Cortex of kidney (tissue), 1 donor: ENCODE measurements at places on chromosomes 5 and 9.

DNA sequence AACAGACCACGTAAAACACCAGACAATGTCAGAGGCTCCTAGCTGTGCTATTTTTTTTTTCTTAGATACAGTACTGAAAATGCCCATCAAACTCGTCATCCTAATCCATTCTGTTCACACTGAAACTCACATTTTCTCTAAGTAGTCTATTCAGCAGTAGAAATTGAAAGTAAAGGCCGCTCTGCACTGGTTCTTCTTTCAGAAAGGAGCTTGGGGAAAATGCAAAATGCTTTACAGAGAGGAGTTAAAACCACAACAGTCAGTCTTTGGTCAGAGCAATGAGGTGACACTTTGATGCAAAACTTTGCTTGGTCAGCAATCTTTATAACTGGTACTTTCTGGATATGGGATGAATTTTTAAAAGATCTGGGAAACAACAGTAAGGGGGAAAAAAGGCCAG lies 43.8 kb upstream of the SUSD1 start:
- no peak for DNase-seq

DNA sequence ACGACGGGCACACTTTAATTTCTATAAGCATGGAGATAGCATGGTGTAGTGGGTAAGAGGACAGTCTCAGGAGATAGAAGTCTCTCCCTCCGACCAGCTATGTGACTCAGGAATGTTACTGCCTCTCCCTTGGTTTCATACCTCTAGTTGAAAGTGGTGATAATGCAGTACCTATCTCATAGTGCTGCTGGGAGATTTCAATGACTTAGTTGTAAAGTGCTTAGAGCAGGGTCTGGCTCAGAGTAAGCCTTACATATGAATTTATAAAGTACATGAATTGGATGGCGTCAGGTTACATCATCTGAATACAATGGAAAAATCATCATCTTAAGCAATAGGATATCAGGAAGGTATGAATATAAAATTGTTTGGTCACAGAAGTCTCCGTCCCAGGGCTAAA lies 952.8 kb upstream of the EDIL3 start:
- DNase-seq = no peak

GRCh38 chr5:94174748-94175411 lies 433.5 kb upstream of the POU5F2 start:
- no peak for DNase-seq

- no peak for DNase-seq
Observed at GRCh38 chr5:89878140-89879132, 531.1 kb downstream of the CETN3 start.

DNA sequence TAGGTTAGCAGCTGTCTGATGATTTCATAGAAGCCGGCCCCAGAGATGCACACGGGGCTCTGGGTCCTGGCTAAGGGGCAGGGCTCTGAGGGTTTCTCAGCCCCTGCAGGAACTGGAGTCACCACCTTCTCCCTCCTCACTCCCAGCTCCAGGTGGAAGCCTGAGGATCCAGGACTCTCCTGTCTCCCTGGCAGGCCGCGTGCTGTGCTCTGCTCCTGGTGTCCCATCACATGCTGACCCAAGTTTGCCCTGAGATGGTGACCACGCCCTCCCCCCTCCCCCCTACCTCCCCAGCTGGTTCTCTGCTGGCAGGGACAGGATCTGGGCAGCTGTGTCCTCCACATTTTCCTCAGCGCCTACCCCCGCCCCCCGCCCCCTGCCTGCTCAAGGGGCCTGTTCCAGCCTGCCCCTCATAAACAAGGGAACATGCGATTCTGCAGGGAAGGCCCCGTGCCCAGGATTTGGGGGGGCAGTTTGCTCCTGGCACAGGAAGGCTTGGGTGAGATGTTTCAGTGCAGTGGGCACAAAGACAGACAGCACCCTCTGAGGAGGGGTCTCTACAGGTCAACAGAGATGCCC lies 87.4 kb downstream of the PSD2 start:
- DNase-seq = no peak

- DNase-seq = no peak
Observed at GRCh38 chr5:31113101-31113500, 80.4 kb upstream of the CDH6 start.

- DNase-seq = no peak
Observed at GRCh38 chr5:18798058-18798457, 1163.8 kb downstream of the TAF11L14 start.

- DNase-seq = no peak
Observed at GRCh38 chr5:155250596-155250995, 237.0 kb downstream of the KIF4B start.

- no peak for DNase-seq
Observed at GRCh38 chr5:123422433-123423277, 548 bp downstream of the CEP120 start.

GRCh38 chr9:87792831-87793288 lies 66.9 kb downstream of the CTSL start:
- no peak for DNase-seq

- DNase-seq = no peak
Observed at GRCh38 chr9:136115206-136115605, 3.5 kb downstream of the TMEM250 start.

- DNase-seq = no peak
Observed at GRCh38 chr9:88951155-88951542, 40.1 kb upstream of the S1PR3 start.

GRCh38 chr5:151148583-151148982 lies 9.0 kb downstream of the ANXA6 start:
- no peak for DNase-seq

DNA sequence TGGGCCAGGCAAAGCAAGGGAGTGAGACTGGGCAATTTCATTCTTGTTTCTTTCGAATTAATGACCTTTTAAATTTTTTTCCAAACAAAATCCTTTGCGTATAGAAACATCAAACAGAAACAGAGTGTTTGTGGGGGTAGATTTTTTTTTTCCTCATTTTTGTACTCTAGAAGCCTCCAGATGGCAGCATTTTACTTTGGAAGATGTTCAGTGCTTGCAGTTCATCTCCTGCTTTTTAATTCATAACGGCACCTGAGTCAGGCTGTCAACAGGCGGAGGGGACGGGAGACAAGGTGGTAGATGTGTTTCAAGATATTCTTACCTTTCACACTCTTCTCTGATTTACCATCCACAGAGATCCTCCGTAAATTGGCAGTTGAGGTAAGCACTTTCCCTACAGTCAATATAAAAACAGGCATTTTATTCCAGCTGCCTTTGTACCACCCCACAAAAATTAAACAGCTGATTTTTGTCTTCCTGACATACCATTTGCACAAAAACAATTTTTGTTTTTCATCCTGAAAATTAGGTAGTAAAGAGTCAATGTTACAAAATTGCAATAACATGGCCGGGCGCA lies 99.5 kb upstream of the FBXL17 start:
- no peak for DNase-seq

DNA sequence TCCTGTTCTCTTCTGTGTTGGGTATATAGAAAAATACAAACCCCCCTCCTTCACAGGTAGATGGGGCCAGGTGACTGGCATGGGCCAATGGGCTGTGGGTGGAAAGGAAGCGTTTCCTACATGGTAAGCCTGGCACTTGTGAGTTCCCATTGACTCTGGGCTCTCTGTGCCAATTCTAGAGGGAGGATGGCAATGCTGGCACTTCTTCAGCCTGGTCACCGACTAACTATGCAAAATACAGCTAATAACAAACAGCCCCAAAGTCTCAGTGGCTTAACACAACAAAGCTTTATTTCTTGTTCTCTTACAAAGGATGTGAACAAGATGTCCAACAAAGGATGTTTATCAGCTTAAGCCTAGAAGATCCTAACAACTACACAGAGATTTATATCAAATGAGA lies 258.1 kb downstream of the SYK start:
- no peak for DNase-seq

GRCh38 chr5:7105358-7105757 lies 290.6 kb upstream of the ADCY2 start:
- no peak for DNase-seq

DNA sequence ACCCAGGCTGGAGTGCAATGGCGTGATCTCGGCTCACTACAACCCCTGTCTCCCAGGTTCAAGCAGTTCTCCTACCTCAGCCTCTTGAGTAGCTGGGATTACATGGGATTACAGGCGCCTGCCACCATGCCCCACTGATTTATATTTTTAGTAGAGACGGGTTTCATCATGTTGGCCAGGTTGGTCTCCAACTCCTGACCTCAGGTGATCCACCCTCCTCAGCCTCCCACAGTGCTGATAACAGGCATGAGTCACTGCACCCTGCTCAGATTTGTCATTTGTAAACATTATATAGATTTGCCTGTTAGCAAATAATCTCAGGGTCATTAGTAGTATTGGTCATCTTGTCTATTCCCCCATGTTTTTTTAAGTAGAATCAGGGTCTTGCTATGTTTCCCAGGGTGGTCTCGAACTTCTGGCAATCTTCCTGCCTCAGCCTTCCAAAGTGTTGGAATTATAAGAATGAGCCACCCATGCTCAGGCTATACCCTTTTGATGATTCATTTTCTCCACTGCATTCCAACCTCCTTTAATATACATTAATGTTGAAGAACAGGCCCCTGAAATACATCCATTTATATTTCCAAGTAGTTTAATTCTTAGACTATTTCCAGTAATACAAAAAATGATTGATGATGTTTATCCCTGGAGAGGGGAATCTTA lies 17.3 kb downstream of the CENPH start:
- no peak for DNase-seq

DNA sequence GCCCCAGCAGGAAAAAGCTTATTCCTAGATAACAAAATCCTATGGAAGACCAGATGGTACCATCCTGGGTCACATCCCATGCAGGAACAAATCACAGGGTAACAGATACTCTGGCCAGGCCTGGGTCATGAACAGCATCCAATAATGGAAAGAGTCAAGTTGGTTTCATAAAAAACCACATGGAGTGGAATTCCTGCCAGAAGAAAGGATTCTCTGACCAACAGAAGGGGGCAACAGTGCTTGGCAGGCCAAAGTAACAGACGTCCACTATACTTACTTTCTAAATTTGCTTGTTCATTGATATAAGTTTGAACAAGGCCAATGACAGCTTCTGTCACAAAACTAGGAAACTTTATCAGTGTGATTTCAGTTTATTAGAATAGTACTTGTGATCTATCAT lies 273.5 kb downstream of the ARRDC3 start:
- DNase-seq = no peak

GRCh38 chr9:137150617-137151457 lies 11.9 kb downstream of the GRIN1 start:
- no peak for DNase-seq

- DNase-seq = no peak
Observed at GRCh38 chr5:75168026-75168735, 68.5 kb downstream of the ANKRD31 start.

GRCh38 chr9:126106404-126106803 lies 220.2 kb upstream of the MVB12B start:
- no peak for DNase-seq

DNA sequence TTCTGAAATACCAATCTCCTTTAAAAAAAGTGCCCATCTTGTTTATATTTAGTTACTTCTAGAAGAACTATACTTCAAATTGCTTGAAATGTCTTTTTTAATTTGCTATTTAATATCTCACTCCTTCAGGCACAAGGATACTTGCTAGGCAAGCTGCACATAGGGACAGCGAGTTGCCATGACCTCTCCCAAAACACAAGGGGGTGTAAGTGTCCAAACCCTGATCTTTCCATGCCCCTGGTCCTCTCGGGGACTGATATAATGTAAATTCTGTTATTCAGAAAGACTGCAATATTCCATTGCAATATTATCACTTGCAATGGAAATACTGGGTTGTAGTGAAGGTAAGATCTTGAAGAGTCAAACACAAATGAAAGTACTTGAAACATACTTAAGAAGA lies 480.4 kb downstream of the CETN3 start:
- DNase-seq = no peak

DNA sequence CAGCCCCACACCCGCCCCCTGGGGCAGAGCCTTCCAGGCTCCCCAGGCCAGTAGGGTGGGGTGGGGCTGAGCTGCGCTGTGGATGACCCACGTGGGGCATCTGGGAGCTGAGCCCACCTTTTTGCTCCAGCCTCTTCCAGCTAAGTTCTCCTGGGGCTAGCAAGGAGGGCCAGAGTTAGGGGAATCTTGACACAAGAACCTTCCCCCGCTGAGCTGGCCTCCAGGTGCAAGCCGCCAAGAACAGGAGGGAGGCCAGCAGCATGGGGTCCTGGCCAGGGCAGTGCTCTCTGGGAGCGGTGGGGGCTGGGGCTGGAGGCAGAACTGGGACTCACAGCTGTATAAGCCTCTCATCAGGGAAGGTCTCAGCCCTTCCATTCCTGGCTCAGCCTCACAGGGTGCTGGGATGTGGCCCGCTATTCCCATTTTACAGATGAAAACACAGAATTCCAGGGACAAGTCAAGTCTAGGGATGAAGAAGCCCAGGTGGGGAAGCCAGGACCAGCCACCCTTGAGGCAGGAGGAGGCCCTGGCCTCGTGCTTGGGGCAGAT lies 21.5 kb downstream of the SARDH start:
- no peak for DNase-seq

DNA sequence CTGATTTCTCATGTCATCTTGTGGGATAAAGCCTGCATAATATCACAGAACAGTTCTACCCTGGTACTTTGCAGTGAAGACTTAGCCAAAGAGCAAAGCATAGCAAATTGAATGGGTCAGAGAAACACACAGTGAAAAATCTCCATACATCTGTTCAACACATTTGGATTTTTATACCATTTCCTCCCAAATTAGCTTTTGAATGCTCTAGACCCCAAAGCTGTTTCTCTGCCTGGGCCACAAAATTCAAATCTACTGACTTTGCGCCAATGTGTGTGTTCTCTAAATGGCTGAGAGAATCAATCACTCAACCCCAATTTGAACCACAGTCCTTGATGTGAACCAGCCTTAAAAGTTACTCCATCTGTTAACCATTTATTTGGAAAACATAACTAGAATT lies 236.9 kb upstream of the NFIL3 start:
- no peak for DNase-seq
